ENCODE measurements at places on chromosomes 2 and 18.

GRCh38 chr2:188360485-188361263 lies 69.0 kb downstream of the GULP1 start:
- no peak for DNase-seq

GRCh38 chr2:230505162-230505561 lies 89.2 kb downstream of the SP100 start:
- no peak for DNase-seq

DNA sequence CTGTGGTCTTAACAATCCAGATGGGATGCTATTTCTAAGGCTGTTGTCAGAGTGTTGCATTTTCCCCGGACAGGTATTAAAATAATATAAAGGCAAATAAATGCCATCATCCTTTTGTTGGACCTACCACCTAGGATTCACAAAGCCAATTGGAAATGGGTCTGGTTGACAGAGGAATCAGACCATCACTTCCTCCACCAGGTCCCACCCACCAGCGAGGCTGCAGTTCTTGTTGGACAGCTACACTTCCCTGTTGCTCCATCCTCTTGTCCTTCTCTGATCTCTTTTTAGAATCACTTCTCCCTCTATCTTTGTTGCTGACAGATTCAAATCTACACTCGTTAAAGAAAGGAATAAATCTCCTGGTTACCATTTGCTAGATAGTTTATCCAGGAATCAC lies 1.1 kb downstream of the TMEM169 start:
- DNase-seq: no peak

- no peak for DNase-seq
These were observed 128.5 kb upstream of the RAB12 start for GRCh38 chr18:8480506-8481328.

DNA sequence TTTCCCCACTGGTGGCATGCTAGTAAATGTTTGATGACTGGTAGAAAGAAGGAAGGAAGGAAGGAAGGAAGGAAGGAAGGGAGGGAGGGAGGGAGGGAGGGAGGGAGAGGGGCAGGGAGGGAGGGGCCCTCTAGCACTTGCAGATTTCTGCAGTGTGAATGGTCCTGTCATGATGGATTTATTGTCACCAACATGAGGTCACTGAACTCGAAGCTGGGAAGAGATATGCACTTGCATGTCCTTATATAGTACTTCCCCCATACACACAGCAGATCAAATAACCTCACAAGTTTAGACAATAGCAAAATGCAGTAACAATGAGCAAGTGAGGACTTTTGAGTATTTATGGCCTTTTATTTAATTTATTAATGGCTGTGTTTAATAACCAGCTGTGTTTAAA lies 44.5 kb upstream of the CXCR4 start:
- no peak for DNase-seq

- no peak for DNase-seq
These were observed 198.9 kb upstream of the REV1 start for GRCh38 chr2:99688699-99689098.

DNA sequence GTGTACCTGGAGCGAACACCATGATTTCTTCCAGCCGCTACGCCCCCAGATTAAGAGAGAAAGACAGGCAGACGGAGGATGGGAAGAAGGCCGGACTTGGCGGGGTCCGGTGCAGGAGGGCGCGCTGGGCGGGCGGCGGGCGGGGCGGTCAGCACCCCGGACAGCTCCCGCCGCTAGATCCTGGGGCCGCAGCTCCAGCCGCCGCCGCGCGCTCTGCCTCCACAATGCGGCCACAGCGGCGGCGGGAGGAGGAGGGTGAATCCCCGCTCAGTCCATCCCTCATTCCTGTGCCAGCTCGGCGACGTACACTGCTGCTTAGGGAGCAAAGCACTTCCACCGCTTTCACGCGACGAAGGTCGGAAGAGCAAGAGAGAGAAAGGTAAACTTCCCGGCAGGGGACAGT lies at the start of gene AKAIN1:
Gene AKAIN1, minus strand, starts transcription at position 226 of the 403 bp plus-strand sequence. Its CDS starts 204 bp downstream, at position 22.
- DNase-seq: no peak

Data from activated T-helper 9 cell treated with anti-CD3 and anti-CD28 coated beads, Interleukin-2, amount 50 U/mL, for 16 hours (primary cell).